ENCODE measurements at places on chromosomes 3 and 15.

GRCh38 chr3:65448120-65448519 lies 590.6 kb downstream of the MAGI1 start:
- DNase-seq = no peak

GRCh38 chr15:90482124-90483011 lies 47.4 kb upstream of the CRTC3 start:
- peak; percentile 39 for DNase-seq

DNA sequence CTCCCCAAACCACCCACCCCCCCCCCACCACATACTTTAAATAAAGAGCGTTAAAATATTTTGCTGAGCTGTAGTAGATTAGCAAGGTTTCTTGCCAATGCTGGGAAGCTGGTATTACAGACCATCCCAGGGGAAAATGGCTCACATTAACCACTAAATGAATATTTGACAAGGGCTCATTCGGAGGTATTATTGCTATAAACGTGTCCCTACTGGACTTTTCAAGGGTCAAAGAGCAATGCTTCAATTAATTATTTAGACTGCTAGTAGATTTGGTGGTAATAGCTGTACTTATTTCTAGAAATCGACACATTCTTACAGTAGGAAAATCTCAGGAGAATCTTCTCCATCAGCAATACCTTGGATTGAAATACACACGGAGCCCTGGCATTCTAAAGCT lies 5.2 kb downstream of the SOX2 start:
- DNase-seq = no peak

- no peak for DNase-seq
These were observed 87.1 kb downstream of the RGMA start for GRCh38 chr15:93001881-93002280.

GRCh38 chr15:76147906-76148570 lies 88.3 kb downstream of the TMEM266 start:
- DNase-seq = peak; percentile 80

All from activated CD4-positive, alpha-beta T cell treated with anti-CD3 and anti-CD28 coated beads, Interleukin-2, amount 50 U/mL, for 48 hours (primary cell).